ENCODE measurements at places on chromosomes 11 and 22.

- no peak for DNase-seq
Observed at GRCh38 chr11:77093987-77094840, 8.4 kb upstream of the OMP start.

DNA sequence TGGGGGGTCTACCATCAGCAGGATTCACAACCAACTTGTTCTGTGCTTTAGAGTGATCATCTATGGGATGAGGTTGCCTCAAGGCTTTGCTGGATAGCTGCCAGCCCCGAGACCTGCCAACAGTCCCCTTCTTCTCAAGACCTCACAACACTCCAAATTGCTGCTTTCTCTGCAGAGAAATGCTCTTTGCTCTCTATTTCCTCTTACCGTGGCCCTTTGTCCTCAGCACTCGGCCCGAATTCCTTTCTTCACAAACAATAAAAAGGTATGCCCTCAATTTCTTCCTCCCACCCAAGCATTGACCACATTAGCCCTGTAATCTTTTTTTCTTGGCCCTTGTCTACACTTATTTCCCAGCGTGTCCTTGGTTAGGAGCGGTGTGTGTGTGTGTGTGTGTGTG, 147.4 kb upstream of the SNX19 start:
- DNase-seq = no peak

- DNase-seq = no peak
Observed at GRCh38 chr11:110778343-110778742, 66.1 kb upstream of the ARHGAP20 start.

- no peak for DNase-seq
Observed at GRCh38 chr22:27772081-27772983, 29.2 kb downstream of the MN1 start.

DNA sequence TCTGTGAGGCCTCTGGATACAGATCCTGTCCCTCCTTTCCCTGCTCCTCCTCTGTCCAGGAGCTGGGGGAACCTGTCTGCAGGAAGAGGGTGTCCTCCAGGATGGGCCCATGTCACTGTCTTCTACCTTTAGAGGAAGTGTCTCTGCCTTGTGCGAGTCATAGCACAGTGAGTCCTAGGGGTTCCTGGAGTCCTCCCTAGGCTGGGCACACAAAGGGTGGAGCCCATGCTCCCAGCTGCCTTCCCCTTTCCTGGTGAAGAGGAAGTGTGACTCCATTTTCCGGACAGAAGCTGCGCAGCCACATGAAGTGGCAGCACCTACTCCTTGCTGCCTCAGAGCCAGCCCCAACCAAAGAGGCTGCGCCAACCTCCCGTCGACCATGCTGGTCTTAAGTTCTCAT, 112.2 kb downstream of the CTTN start:
- no peak for DNase-seq

GRCh38 chr11:125404811-125405790, 91.0 kb downstream of the FEZ1 start:
- peak; percentile 86 for DNase-seq

GRCh38 chr11:44877571-44878497, 72.8 kb downstream of the TP53I11 start:
- no peak for DNase-seq

- DNase-seq = peak; percentile 75
Observed at GRCh38 chr11:78564490-78565467, 9.9 kb downstream of the NARS2 start.

DNA sequence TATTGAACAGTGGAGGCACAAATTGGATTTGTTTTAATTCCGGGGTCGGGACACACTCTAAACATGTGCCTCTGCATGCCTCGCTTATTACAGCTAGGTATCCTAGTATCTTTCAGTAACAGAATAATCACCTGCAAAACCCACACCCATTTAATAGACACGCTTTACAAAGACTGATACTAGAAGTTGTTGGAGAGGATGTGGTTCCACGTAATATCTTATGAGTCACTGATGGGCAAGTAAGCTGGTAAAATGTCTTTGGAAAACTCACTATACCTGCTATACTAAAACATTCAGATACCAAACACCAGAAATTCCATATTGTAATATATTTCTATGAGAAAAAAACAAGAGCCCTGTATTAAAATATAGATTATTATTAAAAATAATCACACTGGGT, 84.0 kb downstream of the GGTLC2 start:
- DNase-seq = no peak

DNA sequence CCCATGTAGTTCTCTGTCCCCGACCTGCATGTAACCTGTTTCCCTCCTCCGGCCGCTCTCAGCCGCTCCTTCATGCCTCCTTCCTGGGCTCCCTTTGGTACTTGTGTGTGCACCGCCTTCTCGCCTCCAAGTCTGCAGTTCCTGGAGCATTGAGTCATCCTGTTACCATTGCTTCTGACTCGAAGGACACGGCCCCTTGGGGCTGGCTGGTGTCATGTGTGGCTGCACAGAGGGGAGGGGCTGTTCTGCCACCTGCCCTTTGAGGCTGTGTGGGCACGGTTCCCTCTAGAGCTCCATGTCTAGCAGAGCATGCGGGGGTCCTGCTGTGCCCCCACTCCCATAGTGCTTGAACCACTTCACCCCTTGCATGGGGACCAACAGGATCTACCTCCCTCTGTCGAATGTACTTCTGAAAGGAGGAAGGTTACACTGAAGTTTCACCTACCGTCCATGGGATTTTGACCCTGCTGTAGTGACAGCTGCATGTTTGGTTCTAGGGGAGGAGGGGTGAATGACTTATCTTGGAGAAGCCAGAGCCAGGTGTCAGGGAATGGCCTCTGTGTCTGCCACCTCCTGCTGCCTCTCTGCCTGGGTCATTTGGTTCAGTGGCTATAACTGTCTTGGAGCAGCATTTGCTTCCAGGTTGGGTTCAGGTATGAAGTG, 39.6 kb downstream of the BCR start:
- DNase-seq = no peak

GRCh38 chr11:102680945-102681344, 24.6 kb downstream of the MMP27 start:
- no peak for DNase-seq

- DNase-seq = no peak
Observed at GRCh38 chr11:14588681-14589080, 54.9 kb upstream of the PDE3B start.

GRCh38 chr11:61505640-61506155, 2.9 kb upstream of the LRRC10B start:
- DNase-seq = peak; percentile 90

DNA sequence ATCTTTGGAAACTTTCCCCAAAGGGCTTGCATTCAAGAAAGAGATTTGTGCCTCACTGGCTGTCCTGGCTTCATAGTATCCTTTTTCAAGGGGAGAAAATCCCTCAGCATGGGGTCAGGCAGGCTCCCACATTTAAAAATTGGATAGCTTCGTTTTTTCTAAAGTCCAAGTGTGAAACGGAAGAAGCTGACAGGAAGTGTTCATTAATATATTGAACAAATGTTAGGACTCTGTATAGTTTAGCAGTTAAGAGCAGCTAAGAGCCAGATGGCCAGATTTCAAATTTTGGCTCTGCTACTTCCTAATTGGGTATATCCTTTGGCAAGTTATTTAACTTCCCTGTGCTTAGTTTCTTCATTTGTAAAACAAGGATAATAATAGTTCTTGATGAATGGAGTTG, 354.9 kb upstream of the FAT3 start:
- DNase-seq = no peak
